CD4-positive, alpha-beta T cell (primary cell): ENCODE measurements at places on chromosomes 11 and 22.

GRCh38 chr11:72642043-72642883 is 32.0 kb downstream of the PDE2A start:
- DNase-seq, result no peak

DNA sequence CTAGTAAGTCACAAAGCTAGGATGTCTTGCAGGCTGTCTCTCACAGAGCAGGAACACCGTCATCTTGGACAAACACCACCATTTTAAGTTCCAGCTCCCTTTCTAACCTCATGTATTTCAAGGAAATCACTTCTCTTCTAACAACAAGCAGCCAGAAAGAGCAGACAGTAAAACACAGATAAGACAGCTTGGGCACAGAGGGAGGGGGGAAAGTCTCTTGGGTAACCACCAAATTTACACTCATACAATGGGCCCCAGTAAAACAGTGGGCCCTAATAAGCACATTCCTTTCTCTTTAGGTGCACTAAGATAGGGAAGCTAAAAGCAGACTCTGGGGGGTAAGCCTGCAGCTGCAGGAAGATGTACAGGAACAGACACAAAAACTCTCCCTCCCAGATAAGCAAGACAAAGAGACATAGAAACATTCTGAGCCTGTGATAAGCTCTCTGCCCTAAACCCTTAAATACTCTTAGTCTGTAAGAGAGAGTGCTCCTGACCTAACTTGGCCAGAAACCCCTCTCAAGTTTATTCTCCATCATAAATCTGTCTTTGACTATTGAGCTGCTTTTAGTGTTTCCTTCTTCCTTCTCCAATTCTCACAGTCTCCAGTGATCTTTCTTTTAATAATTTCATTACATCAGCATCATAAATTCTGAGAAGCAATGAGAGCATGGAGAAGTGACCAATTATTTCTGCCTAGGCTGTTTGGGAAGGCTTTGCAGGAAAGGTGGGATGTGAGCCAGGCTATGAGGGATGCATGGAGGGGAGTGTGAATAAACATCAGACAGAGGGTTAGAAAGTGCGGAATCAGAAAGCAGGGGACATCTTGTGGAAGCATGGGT is 7.4 kb downstream of the OR10D3 start:
- DNase-seq, result no peak

DNA sequence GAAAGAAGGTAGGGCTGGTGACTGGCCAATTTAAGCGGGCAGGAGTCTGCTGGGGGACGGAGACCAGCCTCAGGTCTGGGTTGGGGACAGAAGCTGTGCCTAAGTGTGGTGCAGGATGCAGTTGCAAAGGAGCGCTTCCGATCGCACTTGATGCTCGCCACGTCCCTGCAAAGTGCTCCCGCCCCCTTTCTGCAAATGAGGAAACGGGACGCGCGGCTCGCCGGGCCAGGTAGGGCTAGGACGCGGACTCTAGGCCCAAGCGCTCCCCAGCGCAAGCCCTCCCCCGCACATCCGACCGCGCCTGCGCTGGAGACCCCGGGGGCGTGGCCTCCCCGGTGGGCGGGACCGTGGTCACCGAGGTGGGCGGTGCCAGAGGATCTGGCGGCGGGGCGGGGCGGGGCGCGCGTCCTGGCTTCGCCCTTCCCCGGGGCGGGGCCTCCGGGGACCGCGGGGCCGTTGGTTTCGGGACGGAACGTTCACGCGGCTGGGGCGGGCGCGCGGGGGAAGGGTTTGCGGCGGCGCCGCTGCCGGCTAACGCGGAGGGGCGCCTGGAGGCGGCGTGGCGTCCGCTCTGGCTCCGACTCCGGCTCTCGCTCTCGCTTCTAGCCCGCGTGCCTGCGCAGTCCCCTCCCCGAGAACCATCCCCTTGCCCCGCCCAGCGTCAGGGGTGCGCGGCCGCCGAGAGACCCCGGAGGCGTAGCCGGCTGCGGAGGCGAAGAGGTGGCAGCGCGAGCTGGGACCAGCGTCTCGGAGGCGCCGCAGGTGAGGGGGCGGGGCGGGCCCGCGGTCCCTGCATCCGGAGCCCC is at the start of gene FAM118A:
TSS of gene FAM118A (plus strand) at position 513 of the 806 bp plus-strand sequence. CDS start 12,446 bp downstream, outside the sequence.
- peak; percentile 97 for DNase-seq

- no peak for DNase-seq
These were observed 7.0 kb downstream of the EXPH5 start for GRCh38 chr11:108586600-108586999.

GRCh38 chr22:39731881-39732555 is 161.5 kb downstream of the CACNA1I start:
- DNase-seq, result no peak

DNA sequence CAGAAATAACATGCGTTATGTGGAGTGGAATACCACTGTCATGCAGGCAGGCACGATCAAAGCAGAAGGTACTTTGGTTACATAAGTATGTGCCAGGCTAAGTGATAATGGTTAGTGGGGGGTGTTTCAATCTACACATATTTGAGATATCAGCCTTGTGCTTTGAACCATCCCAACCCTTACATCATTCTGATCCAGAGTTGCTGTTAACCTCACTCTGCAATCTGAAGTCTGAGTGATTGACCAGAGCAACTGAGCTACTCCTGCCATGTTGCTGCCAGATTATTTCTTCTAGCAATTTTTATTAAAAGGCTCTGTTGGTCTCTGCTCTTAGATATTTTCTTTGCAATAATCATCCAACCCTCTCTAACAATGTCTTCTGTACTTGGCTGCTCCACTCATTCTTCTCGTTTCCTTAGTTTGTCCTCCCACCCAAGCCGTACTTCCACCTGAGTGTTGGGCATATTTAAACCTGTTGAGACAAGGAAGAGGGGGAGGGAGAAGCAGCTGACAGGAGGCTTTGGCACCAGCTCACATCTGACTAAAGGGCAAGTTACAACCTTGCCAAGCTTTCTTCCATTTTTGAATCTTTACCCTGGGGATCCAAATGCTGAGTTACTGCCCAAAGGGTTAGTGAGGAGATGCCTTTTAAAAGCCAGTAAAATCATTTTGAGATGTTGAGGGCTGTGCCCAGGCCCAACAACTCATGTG is 114.1 kb upstream of the SESN3 start:
- no peak for DNase-seq

DNA sequence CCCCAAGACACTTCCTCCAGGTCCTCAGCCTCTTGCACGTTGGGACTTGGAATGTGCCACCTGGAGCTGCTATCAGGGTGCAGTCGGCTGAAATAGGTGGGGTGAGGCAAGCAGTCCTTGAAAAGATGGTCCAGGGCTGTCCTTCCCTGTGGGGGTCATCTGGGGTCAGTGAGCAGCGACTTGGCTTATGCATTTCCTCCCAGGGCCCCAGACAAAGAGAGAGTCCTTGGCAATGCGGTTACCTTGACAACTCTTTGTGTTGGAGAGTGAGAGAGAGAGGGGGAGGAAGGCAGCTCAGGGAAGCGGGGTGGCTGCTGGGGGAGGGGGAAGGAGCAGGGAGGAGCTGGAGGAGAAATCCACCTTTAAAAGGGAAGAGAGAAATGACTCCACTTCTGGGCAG is 93.8 kb downstream of the MIAT start:
- no peak for DNase-seq
